ENCODE measurements at places on chromosomes 13 and 19.

- no peak for DNase-seq
Measured at GRCh38 chr13:51807041-51807440, 3.1 kb upstream of the DHRS12 start.

GRCh38 chr13:34618654-34619053 is 323.4 kb upstream of the NBEA start:
- DNase-seq = no peak

- no peak for DNase-seq
Measured at GRCh38 chr19:38989066-38989605, 13.6 kb upstream of the FBXO17 start.

DNA sequence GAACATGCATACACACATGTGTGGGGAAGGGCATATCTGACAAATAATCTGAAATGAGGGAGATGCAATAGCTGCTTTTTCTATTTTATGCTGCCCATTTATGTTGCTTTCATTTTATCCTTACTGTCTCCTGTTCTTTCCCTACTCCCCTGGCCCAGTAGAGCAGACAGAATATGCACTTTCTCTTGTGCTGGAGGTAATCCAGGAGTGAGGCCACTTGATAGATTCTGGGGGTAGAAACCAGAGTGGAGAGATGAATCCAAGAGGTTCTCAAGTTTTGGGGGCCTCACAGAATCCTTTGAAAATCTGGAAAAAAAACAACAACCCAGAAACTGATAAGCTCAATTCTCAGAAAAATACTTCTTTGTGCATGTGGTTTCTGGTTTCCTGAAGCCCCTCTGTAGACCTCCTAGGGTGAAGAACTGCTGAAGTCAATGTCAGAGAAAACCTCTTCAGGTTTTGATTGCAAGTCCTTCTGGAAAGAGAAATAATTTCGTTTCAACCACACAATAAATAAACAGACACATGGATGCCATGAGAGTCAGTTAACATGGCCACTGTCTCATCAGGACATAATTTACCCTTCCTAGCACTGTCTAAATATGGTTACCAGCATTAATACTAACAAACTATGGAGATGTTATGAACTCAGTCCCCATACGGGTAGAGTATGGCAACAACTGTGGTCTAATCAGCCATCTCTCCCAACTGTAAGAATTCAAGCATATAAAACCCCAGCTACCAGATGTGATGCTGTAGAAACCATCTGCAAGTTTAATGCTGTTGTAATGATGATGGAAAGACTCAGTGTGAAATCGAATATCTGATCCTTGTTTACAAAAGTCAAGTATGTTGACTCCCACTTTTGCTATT is 355.6 kb downstream of the SLC7A1 start:
- DNase-seq = no peak

DNA sequence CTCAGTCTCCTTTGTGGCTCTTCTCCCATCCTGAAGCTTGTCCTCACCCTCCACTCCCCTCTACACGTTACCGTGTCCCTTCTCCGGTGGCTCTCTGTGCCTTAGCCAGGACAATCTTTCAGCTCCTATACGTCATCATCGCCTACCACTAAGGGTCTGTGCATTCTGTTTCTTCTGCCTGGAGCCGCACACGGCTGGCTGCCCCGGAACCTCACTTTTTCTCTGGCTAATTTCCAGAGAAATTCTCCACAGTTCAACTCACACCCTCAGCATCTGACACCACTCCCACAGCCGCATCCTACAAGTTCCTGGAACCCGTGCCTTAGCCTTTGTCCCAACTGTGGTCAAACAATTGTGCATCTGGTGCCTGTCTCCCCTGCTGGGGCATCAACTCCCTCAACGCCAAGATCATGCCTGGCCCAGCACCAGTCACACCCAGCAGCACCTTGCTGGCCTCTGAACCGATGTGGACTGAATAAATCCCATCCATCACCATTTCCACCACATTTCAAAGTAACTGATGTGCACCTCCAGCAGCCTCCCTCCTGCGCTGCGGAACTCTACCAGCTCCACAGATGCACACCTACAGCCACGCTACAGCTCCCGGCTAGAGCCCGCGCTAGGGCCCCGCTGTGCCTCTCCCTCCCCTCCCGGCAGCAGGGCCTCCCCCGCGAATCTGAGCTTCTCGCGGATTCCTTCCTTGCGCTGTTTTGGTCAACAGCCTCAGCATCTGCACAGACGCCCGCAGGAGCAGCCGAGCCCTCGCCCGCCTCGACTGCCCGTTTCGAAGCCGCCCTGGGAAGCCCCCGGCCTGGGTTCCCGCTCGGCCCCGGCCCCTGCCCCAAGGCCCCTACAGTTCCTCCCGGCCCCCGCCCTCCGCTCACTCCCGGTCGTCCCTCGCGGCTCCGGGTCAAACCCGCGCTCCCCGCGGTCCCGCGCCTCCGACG is 689 bp downstream of the DCUN1D2 start:
- peak; percentile 22 for DNase-seq

DNA sequence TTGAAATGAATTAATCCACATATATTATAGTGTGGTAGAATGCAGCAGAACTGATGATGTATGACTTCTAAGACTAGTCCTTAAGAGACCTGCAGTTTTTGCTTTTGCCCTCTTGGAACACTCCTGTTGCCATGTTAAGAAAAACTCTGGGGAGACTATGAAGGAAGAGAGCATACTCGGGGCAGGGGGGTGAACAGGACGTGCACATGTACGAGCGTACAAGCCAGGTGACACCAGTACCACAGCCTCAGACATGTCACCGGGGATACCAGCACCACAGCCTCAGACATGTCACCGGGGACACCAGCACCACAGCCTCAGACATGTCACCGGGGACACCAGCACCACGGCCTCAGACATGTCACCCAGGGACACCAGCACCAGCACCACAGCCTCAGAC is 15.9 kb upstream of the USPL1 start:
- DNase-seq = no peak

GRCh38 chr13:102710261-102710679 is 15.4 kb upstream of the METTL21C start:
- no peak for DNase-seq

- DNase-seq = no peak
Measured at GRCh38 chr13:77979721-77980385, 61.2 kb upstream of the EDNRB start.

GRCh38 chr19:3642987-3643673 is 16.5 kb upstream of the CACTIN start:
- no peak for DNase-seq

DNA sequence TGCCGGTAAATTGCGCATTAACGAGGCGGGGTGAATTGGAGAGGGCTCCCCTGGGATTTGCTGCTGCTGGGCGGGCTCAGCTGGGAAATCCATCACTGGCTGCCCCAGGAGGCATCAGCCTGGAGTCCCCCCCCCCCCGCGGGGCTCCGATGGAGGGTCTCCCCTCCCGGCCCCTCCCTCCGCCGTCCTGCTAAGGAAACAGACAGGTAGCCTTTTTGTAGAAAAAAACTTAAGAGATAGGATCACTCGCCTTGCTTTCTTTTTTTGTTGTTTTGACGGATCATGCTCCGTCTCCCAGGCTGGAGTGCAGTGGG is 6.8 kb downstream of the TLE6 start:
- DNase-seq = no peak

DNA sequence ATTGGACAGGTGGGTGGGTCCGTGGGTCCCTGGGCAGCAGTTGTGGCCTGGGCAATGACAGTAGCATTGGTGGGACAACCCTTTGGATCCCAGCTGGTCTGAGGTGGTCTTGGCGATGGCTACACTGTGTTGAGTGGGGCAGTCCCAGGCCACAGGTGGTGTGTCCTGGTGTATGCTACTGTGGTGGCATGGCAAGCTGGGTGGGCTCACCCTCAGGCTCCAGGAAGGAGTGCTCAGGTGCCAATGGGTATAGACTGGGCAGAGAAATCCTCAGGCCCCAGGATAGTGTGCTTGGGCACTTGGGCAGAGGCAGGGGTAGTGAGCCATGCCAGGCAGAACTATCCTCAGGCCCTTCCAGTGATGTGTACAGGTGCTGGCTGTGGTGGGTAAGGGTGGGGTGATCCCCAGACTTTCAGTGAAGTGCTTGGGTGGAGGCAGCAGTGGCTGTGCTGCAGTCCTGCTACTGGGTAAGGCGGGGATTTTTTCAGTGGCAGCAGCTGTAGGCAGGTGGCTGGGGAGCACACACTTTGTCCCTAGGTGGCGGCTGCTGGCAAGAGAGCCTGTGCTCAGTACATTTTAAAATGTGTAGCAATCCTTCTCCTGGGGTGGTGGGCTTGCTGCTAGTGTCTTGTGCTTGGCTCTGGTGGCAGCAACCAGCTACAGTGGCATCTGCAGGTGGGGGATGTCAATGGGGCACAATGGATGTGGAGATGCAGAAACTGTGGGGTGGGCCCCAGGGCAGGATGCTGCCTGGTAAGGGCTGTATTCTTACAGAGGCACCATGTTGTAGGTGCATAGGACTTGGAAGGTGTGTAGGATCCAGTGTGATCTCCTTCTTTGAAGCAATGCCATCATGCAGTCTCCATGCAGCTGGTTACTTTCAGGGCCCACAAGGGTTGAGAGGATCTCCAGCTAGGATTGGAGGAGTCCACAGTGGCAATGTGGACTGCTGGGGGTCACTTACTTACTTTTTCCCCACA is 64.9 kb downstream of the DNAJC3 start:
- no peak for DNase-seq

DNA sequence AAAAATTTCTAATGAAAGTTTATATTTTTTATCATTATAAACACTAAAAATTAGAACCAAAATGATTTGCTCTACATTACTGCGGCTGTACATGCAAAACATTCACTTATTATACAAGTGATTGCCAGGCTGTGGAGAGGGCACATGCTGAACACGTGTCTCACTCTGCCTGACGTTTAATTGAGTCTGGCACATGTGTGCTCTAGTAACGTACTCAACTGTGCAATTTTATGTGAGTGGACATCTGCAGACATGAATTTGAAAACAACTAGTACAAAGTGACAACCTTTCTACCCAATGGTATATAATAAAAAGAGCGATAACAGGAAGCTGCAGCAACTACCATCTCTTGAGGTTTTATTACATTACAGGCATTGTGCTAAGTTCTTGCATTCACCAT is 341.4 kb downstream of the KLF12 start:
- DNase-seq = no peak

GRCh38 chr13:96191367-96191766 is 101.5 kb downstream of the HS6ST3 start:
- DNase-seq = no peak

- DNase-seq = no peak
Measured at GRCh38 chr19:40228346-40228745, 1.9 kb upstream of the CCNP start.

DNA sequence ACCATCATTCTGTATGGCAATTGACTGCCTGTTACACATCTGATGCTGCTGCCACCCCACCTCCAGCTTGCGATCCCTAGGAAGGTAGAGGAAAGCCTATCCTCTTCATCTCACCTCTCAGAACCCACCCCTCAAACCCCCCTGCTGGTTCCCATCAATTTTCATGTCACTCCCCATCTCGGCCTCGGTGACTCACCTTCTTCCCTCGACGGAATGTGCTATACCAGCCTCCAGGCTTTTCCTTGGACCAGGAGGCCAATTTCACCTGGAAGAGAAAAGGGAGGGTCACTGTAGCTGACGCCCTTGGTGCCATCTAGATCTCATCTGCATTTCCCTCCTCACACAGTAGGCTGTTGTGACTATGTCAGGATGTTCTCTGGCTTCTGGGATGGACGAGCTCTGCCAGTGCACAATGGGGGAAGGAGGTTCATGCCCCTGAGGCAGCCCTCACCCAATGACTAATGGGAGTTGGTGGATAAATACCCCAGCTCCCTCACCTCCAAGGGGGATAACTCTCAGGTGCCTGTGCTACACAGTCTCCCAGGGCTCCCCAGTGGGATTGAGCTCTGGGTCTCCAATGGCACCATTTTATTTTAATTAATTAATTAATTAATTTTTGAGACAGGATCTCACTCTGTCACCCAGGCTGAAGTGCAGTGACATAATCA is 26.4 kb upstream of the OLFM2 start:
- DNase-seq = no peak

DNA sequence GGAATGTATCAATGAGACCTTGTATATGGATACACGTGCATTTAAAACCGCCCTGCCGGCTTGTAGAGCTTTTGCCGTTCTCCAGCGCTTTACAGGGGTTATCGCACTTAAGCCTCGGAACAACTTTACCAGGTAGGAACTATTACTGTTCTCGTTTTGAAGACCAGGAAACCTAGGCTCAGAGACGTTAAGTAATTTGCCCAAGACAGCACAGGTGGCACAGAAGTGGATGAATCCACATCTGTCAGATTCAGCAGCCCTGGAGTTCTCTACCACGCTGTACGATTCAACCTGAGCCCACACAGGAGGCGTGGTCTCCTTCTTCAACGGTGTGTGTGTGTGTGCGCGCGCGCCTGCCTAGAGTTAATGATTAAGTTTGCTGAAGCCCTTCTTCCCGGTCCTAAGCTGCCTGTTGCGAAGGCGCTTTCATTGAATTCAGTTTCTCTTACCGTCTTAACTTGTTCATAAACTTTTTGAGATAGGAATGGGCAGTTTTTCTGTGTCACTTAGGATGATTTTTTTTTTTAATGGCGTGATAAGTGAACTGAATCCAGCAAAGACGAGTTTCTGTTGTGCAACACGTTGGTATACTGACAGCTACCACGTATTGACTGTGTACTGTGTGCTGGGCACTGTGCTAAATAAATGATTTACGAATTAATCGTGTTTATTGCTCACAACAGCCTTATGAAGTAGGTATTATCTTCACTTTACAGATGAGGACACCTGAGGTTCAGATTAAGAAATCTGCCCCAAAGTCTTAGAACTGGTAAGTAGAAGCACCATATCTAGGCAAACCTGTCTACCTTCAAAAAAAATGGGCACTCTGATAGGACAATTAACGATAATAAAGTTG is 67.4 kb downstream of the KCNRG start:
- no peak for DNase-seq

DNA sequence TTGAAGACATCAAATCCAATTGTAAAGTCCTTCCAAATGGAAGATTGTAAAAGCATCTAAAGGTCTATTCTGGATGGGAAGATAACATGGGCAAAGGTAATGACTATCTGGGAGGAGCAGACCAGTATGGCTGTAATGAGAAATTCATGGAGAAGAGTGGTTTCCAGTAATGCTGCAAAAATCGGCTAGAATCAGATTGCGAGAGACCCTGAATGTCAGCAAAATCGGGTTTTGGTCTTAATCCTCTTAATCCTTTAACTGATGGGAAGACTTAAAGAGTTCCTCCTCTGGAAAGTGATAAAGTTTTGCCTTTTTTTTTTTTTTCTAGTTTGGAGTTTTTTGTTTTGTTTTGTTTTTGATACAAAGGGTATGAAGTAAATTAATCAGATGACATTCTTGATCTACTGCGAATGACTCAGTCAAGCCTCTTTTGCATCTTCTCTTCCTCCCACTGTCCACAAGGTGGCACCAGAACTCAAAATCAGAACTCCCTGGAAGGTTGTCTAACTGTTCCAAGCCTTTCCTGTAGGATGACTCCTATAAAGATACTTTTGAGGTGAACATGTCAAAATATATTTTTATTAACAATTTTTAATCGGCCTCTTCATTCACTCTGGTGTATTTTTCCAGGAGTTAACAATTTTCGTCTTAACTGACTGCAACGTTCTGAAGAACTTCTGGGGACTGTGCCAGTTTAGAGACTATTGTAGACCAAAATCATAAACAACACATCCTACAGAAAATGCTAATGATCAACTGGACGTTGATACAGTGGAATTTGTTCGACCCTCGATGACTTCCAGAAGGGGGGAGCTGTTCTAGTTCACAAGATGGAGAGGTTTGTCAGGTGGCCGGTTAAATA is 213.3 kb upstream of the MIR17HG start:
- DNase-seq = peak; percentile 90

All from pons (tissue), 1 donor.